ENCODE measurements at places on chromosomes 16 and 17. TPM values are rescaled to one million over a fixed set of nuclear protein-coding genes. Genes with fewer than 3 reads are reported as not detected.

BCAR1 gene
- 0.19 TPM for total RNA-seq

NHERF1 gene
- total RNA-seq, result 284 TPM

ABCC12 gene
- total RNA-seq, result not detected

ALOX15 gene
- not detected for total RNA-seq

NPIPB6 gene
- 2.0 TPM for total RNA-seq

AHSP gene
- not detected for total RNA-seq

TP53TG3F gene
- total RNA-seq, result not detected

KRT20 gene
- total RNA-seq, result not detected

P4HB gene
- total RNA-seq, result 416 TPM

CFAP97D1 gene
- not detected for total RNA-seq

DHX58 gene
- total RNA-seq, result 105 TPM

- DNase-seq, result no peak
These were observed 609.4 kb upstream of the CDH5 start for GRCh38 chr16:65757064-65757463.

- DNase-seq, result no peak
These were observed 2.3 kb downstream of the LRRC3C start for GRCh38 chr17:39929646-39930407.

DNA sequence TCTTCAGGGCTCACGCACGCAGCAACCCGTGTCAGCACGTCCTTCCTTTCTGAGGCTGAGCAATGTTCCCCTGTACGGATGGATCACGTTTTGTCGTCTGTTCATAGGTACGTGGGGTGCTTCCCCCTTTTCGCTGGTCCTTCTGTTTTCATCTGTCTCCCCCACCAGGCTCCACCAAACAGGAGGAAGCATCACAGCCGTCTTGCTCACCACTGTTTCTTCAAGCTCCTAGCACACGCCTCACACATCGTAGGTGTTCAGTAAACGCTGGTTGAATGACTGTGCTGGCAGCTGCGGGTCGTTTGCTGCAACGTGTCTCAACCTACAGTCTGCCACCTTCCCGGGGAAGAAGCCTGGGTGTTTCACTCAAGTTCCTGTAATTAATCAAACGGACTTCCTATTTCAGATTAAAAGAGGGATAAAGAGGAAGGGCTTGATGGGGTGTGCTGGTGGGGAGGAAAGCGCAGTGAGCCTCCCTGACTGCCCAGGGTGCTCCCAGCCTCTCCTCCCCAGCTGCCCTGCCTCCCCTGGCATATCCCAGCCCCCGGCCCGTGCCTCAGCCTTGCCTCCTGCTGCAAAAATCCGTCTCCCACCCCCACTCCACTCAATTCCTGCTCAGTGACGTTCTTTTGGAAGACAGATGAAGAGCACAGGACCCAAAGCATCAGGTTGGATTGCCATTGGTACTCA, 76.7 kb upstream of the DOC2B start:
- no peak for DNase-seq

GRCh38 chr16:82660075-82660645, 33.4 kb downstream of the CDH13 start:
- DNase-seq, result peak; percentile 59

- no peak for DNase-seq
These were observed 84.1 kb upstream of the KIFC3 start for GRCh38 chr16:57886427-57886826.

- no peak for DNase-seq
These were observed 57.3 kb upstream of the BCO1 start for GRCh38 chr16:81181013-81181720.

DNA sequence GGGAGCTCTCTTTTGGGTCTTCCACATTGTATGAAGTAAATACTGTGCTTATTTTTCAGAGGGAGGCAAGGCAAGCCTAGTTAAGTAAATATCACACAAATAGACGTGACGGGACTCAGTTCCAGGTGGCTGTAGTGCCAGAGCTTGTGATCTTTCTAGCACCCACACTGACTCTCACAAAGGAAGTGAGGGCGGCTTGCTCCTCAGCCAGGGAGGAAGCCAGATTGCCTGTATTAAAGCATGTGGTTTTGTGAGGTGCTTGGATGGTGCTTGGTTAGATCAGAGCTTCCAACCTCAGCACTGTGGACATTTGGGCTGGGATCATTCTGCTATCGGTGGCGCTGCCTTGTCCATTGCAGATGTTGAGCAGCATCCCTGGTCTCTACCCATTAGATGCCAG, 80.1 kb downstream of the VAT1L start:
- peak; percentile 41 for DNase-seq

- DNase-seq, result no peak
These were observed 57.2 kb upstream of the MGAT5B start for GRCh38 chr17:76810956-76811355.

- DNase-seq, result no peak
These were observed 145.5 kb downstream of the MSI2 start for GRCh38 chr17:57401556-57402488.

DNA sequence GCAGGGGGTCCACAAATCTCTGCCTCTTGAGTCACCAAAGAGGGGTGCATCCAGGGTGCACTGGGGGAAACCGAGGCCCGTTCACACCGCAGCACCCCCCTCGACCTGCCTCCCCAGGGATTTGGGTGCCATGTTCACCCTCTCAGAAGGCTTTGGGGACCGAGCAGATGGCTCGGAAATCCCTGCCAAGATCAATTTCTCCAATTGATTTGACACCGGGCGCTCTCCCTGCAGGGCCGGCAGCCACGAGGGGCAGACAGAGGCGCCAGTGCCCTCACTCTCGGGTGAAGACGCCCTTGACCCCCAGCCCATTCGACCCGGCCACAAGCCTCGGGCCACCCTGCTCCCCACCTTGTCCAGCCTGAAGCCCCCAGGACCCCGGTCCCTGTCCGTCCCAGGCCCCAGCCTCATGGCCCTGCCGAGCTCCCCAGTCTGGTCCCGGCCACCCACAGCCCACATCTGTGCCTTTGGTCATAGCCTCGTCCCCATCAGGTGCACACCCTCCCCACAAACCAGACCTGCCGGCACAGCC, 9.3 kb downstream of the SSTR5 start:
- DNase-seq, result no peak

DNA sequence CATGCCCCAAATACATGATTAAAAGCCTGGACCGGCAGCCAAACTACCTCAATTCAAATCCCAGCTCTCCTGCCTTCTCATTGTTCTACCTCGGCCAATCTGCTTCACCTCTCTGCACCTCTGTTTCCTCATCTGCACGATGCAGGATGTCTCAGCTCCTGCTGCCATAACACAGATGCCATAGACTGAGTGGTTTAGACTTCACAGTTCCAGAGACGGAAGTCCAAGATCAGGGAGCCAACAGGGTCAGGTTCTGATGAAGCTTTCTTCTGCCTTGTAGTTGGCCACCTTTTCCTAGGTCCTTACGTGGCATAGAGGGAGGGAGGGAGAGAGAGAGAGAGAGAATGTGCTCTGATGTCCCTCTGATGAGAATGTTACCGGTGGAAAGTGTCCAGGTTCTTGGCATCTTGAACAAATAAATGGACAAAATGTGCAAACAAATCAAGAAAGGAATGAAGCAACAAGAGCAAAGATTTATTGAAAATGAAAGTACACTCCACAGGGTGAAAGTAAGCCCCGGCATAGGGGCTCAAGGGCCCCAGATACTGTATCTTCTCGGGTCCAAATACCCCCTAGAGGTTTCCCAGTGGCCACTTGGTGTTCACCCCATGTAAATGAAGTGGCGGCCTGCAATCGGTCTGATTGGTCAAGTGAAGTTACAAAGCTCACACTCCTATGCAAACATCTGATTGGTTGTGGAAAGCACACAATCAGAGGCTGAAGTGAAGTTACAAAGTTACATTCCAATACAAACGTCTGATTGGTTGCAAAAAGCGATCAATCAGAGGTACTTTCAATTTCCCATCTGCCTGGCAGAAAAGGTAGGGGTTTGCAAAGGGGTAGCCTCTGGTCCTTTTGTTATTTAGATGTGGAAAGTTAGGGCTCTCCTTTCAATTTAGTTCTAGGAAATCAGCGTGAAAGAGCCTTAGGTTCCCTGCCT, 43.3 kb upstream of the ZCCHC14 start:
- DNase-seq, result no peak

GRCh38 chr16:77938913-77939312, 83.4 kb upstream of the CLEC3A start:
- DNase-seq, result no peak

- DNase-seq, result no peak
These were observed 4.1 kb downstream of the MSRB1 start for GRCh38 chr16:1938910-1939309.

DNA sequence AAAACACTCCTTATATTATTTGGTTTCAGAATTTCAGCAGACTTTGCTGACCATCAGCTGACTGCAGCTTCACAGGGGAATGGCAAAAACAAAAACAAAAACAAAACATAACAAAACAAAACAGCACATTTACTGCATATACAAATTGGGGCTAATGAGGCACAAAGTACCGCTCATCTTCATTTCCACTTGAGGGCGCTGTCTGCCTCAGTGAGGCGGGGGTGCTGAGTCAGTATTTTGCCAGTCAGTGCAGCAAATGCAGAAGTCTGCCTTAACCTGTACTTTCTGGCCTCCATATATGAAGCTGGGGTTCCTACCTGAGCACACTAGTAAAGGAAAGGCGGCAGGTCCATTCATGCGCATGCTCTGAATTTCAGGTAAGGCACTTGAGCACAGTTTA, 13.5 kb upstream of the DYNLRB2 start:
- peak; percentile 84 for DNase-seq

DNA sequence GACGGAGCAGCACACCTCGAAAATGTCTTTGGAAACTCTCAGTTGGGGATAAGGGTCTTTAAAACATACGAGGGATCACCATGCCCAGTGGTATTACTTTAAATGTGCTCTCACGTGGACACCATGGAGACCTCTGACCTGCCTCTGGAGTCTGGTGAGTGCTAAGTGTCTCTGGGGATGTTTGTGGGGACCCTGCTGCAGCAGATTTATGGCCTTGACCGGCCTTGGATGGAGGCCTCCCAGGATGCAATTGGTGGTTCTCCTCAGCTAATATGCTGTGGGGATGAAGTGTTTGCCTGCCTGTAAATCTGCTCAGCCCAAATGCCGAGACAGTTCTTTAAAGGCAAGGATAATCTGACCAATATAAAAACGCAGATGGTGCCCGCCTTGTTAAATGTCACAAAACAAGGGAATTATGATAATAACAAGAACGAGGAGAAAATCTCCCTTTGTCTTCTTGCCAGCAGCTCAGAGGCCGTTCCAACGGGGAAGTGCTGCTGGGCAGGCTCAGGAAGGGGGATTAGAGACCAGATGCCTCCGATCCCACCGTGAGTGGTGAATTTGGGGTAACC, 154.4 kb downstream of the ABCC12 start:
- DNase-seq, result no peak

GRCh38 chr16:57480754-57481230, 5.5 kb downstream of the DOK4 start:
- DNase-seq, result no peak

DNA sequence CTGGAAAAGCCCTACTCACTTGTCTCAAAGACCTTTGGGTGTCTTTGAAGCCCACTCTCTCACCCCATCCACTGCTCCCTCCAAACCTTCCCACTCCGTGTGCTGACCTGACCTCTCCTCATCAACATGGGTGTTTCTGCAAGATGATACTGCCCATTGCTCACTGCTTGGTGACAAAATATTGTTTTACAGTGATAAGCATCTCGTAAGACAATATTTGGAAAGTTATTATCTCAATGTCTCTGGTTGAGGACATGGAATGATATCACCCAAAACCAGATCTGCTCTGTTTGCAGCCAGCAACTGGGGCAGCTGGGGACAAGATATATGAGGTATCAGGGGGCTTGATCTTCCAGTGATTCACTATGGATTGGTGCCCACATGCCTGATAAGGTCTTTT, 195.8 kb downstream of the SALL1 start:
- no peak for DNase-seq

- DNase-seq, result no peak
These were observed 149.1 kb upstream of the CHMP6 start for GRCh38 chr17:80842456-80843013.

- DNase-seq, result no peak
These were observed 1.2 kb downstream of the CAMKK1 start for GRCh38 chr17:3891626-3892094.

DNA sequence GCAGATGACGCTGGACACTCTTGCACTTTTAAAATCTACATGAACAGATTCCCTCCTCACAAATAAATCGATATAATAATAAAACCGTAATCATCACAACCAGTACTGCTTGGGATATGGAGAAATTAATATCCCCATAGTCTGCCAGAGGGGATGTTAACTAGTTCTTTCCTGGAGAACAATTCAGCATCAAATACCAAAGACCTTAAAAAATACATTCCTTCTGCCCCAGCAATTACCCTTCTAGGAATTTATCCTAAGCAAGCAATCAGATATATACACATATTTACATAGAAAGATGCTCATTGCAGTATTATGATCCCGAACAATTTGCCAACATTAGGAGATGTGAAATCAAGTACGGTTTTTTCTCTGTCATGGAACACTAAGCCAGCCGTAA, 21.8 kb downstream of the SMYD4 start:
- DNase-seq, result no peak

- DNase-seq, result no peak
These were observed 300.9 kb downstream of the C16orf95 start for GRCh38 chr16:87016046-87017035.

DNA sequence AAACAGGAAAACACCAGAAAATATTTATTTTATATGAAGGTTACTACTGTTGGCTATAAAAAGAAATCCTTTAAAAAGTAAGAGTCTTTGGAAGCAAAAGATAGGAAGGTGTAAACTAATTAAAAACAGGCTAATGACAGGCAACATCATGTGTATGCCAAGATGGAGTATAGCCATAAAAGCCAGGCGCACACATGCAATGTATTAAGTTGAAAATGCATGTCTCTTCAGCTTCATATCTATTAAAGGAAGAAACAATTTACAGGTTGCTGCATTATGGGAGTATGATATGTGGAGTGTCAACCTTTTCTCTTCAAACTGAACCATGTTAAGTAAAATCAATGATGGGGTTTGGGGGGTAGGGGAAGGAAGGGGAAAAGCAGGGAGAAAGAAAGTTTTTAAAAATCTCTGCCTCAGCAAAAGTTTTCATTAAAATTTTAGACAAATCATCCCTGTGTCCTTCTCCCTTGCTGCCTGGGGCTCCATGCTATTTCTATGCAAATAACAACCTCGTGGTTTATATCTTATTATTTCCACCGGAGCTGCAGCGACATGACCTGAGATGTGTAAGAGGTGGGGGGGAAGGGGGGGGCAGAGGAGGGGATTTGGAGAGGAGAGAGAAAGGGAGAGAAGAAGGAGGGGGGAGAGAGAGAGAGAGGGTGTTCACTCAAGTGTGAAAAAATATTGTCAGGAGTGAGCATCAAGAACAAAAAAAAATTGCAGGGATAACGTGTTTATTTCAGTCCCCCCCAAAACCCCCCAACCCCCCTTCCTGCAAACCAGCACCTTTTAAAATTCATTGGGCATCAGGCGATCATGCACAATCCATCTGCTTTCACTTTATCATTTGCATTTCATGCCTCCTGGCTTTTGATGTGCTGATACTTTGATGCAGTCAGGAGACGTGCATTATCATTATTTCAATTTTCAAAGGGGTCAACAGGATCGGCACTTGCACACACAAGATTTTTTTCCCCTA, 197.6 kb downstream of the AATF start:
- DNase-seq, result no peak
